Glutamatergic neuron (in vitro differentiated cells): ENCODE measurements at places on chromosomes 13 and 19. TPM values are rescaled to one million over a fixed set of nuclear protein-coding genes. Genes with fewer than 3 reads are reported as not detected.

ALDH16A1 gene
- 28.6 TPM for total RNA-seq

ZNF473 gene
- 13.4 TPM for total RNA-seq

CFD gene
- not detected for total RNA-seq

PALM3 gene
- total RNA-seq: 6.7 TPM

HCN2 gene
- 33.2 TPM for total RNA-seq

CGB3 gene
- not detected for total RNA-seq

SIGLEC8 gene
- not detected for total RNA-seq

CLEC4G gene
- total RNA-seq: 14.8 TPM

PDX1 gene
- total RNA-seq: not detected

MEF2B gene
- total RNA-seq: 1.7 TPM

TLE6 gene
- total RNA-seq: not detected

ZNF799 gene
- 2.6 TPM for total RNA-seq

PLIN5 gene
- total RNA-seq: 0.54 TPM

CPB2 gene
- not detected for total RNA-seq

KRI1 gene
- total RNA-seq: 24.1 TPM

ZNF14 gene
- 10.9 TPM for total RNA-seq

RGCC gene
- total RNA-seq: not detected

- peaks cover 6% of the 10 kb centered on the region for H3K27me3 ChIP-seq
- peak overlapping the region; percentile 60 for H3K4me3 ChIP-seq
- DNase-seq: no peak
- peak overlapping the region; percentile 78 for H3K27ac ChIP-seq
Measured at GRCh38 chr19:45078390-45079062, 534 bp upstream of the GEMIN7 start.

DNA sequence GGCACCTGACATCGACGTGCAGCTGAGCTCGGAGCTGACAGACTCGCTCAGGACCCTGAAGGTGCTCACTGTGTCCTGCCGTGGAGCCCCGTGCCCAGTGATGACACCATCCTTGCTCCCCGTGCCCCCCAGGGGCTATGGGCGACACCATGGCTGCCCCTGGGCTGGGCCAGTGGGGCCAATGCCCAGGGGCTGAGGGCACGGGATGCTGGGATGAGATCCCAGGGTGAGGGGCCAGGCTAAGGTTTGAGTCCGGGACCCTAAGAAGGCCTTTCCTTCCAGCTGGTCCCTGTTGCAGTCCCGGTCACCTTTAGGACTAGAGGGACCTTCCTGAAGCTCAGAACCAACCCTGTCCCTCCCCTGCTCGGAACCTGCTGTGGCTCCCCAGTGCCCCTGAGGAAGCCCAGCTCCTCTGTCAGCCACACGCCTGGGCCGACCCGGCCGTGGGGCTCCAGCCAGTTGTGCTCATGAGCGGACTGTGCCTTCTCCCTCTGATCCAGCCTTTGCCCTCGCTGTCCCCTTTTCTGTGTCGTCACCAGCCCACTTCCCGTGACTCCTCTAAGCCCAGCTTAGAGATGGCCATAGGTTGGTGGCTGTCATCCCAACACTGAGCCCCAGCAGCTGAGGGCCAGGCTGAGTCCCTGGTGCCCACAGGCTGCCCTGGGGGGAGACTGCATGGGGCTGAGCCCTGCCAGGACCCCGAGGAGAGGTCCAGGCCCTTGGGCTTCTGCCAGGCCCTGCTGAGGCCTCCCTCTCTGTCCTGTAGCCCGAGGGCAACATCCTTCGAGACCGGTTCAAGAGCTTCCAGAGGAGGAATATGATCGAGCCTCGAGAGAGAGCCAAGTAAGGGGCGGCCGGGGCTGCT lies 10.6 kb downstream of the NOP53 start:
- H3K4me3 ChIP-seq: no peak overlapping the region
- peaks cover 3% of the 10 kb centered on the region for H3K27me3 ChIP-seq
- H3K36me3 ChIP-seq: peaks cover 10% of the 10 kb centered on the region
- DNase-seq: no peak

GRCh38 chr13:33259296-33259695 lies 26.3 kb downstream of the STARD13 start:
- peaks cover 16% of the 10 kb centered on the region for H3K4me1 ChIP-seq
- H3K36me3 ChIP-seq: no peaks in the 10 kb centered on the region
- DNase-seq: no peak
- no peak overlapping the region for H3K27ac ChIP-seq
- H3K27me3 ChIP-seq: peaks cover 2% of the 10 kb centered on the region
- no peak overlapping the region for H3K4me3 ChIP-seq

GRCh38 chr19:7808108-7808507 lies 21.9 kb upstream of the EVI5L start:
- H3K4me1 ChIP-seq: no peaks in the 10 kb centered on the region
- H3K36me3 ChIP-seq: peaks cover 12% of the 10 kb centered on the region
- H3K27ac ChIP-seq: no peak overlapping the region
- H3K27me3 ChIP-seq: peaks cover 5% of the 10 kb centered on the region
- no peak for DNase-seq
- H3K4me3 ChIP-seq: no peak overlapping the region

- no peaks in the 10 kb centered on the region for H3K36me3 ChIP-seq
- H3K27me3 ChIP-seq: no peaks in the 10 kb centered on the region
- no peaks in the 10 kb centered on the region for H3K4me1 ChIP-seq
- DNase-seq: no peak
- H3K27ac ChIP-seq: no peak overlapping the region
Measured at GRCh38 chr13:59641817-59642216, 521.9 kb downstream of the DIAPH3 start.

DNA sequence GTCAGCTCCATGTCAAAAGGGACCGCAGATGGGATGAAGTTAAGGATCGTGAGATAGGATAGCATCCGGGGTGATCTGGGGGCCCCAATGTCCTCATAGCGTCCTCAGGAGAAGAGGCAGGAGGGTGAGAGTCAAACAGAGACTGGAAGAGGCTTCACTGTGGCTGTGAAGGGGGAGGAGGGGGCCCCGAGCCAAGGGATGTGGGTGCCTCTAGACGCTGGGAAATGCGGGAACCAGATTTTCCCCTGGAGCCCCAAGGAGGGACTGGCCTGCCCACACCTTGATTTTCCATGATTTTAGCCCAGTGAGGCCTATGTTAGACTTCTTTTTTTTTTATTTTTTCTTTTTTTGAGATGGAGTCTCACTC lies 61.2 kb downstream of the GNG7 start:
- no peak overlapping the region for H3K4me3 ChIP-seq
- peaks cover 2% of the 10 kb centered on the region for H3K4me1 ChIP-seq
- no peak overlapping the region for H3K27ac ChIP-seq
- peaks cover 5% of the 10 kb centered on the region for H3K27me3 ChIP-seq
- no peaks in the 10 kb centered on the region for H3K36me3 ChIP-seq
- no peak for DNase-seq

DNA sequence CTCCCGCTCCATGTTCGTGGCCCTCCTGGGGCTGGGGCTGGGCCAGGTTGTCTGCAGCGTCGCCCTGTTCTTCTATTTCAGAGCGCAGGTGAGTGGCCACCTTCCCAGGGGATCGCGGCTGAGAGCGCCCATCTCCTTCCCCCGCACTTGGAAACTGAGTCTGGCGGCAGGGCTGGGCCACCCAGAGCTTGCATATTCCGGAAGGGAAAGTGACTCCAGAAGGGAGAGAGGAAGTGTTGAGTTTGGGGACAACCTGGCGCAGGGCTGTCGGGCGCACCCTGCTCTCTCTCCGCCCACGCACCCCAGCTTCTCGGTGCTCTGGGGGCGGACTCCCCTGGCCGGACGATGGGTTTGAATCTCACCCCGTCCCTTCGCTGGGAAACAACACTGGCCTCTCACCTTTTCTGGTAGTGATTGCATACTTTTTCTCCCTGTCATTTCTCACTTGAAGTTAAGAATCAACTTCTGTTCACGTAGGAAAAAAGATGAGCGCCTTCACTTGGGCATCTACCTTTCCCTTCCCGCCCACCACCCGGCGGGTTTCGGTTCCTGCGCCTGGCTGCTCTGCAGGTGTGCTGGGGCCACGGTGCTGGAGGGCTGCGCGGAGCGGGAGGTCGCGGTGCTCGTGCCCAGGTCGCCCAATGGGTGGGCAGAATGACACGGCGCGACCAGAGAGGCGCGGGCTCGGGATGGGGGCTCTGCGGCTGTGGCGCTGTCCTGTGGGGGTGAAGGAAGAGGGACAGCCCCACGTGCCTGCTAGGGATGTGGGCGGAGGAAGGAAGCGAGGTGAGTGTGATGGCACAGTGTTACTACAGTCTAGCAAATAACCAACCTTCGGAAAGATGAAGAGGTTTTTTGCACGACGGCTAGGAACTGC lies 721 bp downstream of the TNFSF11 start:
- peaks cover 10% of the 10 kb centered on the region for H3K36me3 ChIP-seq
- H3K4me3 ChIP-seq: peak overlapping the region; percentile 60
- no peaks in the 10 kb centered on the region for H3K4me1 ChIP-seq
- H3K27ac ChIP-seq: no peak overlapping the region
- H3K27me3 ChIP-seq: peaks cover 10% of the 10 kb centered on the region

- no peak overlapping the region for H3K4me3 ChIP-seq
- H3K4me1 ChIP-seq: peaks cover 14% of the 10 kb centered on the region
- H3K36me3 ChIP-seq: peaks cover 11% of the 10 kb centered on the region
- DNase-seq: no peak
- no peak overlapping the region for H3K27ac ChIP-seq
Measured at GRCh38 chr13:50419331-50419865, 404.2 kb downstream of the KCNRG start.

GRCh38 chr13:72185776-72186175 lies 318.8 kb upstream of the DACH1 start:
- no peak overlapping the region for H3K4me3 ChIP-seq
- DNase-seq: no peak

DNA sequence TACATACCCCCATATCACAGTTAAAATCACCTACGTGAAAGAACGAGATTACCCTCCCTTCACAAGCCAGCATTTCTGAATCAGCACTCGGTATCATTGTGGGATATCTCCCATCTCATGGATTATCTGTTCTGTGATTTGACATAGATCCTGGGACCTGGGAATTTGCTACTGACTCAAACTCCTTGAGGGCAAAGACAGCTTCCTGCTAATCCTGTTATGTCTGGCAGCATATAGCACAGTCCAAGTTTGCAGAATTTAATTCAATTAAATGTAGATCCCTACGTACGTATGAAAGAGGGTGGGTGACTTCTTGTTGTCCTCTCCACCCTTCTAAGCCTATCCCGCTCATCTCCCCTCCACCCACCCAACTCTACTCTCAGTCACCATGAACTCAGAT lies 476.5 kb downstream of the KLF5 start:
- no peak for DNase-seq
- no peak overlapping the region for H3K27ac ChIP-seq
- H3K27me3 ChIP-seq: no peaks in the 10 kb centered on the region
- H3K4me1 ChIP-seq: no peaks in the 10 kb centered on the region

DNA sequence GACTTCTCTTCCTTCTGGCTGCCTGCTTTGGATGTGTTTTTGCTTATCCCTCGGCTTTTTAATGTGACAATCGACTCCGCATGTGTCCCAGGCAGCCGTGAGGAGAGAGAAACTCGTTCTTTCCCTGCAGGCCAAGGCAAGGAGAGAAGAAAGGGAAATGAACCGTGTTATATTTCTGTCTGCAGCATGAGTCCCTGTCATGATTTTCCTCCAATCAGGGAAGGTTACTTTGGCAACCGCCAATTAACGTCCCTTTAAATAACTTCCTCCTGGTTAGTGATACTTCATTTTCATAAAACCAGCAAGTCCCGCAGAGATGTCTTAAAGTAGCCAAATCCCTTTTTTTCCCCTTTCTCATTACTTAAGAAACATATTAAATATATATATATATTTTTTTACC lies 42.6 kb downstream of the RFC3 start:
- no peaks in the 10 kb centered on the region for H3K27me3 ChIP-seq
- H3K27ac ChIP-seq: no peak overlapping the region
- no peaks in the 10 kb centered on the region for H3K36me3 ChIP-seq
- no peaks in the 10 kb centered on the region for H3K4me1 ChIP-seq
- H3K4me3 ChIP-seq: no peak overlapping the region

DNA sequence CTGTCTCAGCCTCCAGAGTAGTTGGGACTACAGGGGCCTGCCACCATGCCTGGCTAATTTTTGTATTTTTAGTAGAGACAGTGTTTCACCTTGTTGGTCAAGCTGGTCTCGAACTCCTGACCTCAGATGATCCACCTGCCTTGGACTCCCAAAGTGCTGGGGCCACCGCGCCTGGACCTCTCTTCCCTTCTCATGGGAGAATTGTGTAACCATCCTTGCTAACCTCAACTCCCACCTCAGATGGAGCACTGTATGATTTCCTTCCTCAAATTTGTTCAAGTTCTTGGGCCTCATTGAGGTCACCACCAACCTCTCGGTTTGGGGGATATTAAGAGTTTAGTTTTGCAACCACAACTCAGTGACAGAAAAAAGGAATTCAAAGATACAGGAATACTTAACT lies 10.7 kb downstream of the LILRA5 start:
- peaks cover 12% of the 10 kb centered on the region for H3K36me3 ChIP-seq
- no peak overlapping the region for H3K27ac ChIP-seq
- no peaks in the 10 kb centered on the region for H3K4me1 ChIP-seq
- peaks cover 7% of the 10 kb centered on the region for H3K27me3 ChIP-seq
- no peak for DNase-seq

GRCh38 chr19:31289976-31290375 lies 59.3 kb downstream of the TSHZ3 start:
- no peak overlapping the region for H3K27ac ChIP-seq
- H3K36me3 ChIP-seq: no peaks in the 10 kb centered on the region
- DNase-seq: no peak
- peaks cover 5% of the 10 kb centered on the region for H3K27me3 ChIP-seq

DNA sequence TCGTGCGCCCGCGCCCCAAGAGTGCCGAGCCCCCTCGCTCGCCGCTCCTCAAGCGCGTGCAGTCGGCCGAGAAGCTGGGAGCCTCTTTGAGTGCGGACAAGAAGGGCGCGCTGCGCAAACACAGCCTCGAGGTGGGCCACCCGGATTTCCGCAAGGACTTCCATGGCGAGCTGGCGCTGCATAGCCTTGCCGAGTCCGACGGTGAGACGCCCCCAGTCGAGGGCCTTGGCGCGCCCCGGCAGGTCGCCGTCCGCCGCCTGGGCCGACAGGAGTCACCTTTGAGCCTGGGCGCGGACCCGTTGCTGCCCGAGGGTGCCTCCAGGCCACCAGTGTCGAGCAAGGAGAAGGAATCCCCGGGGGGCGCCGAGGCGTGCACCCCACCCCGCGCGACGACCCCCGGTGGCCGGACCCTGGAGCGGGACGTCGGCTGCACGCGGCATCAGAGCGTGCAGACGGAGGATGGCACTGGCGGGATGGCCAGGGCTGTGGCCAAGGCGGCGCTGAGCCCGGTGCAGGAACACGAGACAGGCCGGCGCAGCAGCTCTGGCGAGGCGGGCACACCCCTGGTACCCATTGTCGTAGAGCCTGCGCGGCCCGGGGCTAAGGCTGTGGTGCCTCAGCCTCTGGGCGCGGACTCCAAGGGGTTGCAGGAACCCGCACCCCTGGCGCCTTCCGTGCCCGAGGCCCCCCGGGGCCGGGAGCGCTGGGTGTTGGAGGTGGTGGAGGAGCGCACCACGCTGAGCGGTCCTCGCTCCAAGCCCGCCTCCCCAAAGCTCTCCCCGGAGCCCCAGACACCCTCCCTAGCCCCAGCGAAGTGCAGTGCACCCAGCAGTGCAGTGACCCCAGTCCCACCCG lies 7.1 kb downstream of the DNASE2 start:
- H3K4me1 ChIP-seq: no peaks in the 10 kb centered on the region
- H3K36me3 ChIP-seq: peaks cover 14% of the 10 kb centered on the region
- H3K4me3 ChIP-seq: no peak overlapping the region
- DNase-seq: no peak
